ENCODE measurements at places on chromosomes 7 and 10.

DNA sequence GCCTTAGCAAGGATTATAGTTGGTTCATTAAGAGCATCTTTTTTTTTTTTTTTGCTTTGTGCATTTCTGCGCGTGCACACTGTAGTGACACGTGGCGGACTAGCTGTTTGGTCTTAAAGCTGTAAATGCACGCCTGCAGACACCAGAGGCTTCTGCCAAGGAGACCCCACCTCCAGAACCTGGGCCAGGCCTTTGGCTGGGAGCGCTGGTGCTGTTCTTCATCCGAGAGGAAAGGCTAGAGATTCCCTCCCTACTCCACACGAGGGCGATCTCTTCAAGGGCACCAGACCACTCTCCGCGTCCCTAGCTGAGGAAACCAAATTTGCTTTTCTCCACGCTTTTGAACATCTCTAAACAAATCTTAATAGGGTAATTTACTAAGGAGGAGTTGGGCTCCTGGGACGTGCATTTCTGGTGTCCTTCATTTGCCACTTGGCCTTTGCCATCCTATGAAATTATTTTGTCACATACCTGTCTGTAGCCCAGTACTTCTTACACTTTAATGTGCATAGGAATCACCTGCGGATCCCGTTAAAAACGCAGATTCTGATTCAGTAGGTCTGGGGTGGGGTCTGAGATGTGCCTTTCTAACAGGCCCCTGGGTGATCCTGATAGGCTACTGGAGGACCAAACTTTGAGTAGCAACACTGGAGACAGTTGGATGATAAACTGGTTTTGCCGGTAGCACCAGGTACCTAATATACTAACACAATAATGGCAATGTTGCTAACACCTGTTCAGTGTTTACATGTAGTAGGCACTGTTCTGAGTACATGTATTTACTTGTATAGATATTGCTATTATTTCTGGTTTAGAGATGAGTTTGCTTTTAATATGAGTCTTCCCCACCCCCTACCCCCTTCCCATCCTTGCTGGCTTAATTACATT lies 1.3 kb upstream of the SLC26A5 start:
- peak; percentile 26 for DNase-seq

- DNase-seq, result no peak
These were observed 253.3 kb downstream of the TNS3 start for GRCh38 chr7:47328392-47329319.

GRCh38 chr10:76721891-76722505 lies 915.6 kb downstream of the KCNMA1 start:
- peak; percentile 43 for DNase-seq

DNA sequence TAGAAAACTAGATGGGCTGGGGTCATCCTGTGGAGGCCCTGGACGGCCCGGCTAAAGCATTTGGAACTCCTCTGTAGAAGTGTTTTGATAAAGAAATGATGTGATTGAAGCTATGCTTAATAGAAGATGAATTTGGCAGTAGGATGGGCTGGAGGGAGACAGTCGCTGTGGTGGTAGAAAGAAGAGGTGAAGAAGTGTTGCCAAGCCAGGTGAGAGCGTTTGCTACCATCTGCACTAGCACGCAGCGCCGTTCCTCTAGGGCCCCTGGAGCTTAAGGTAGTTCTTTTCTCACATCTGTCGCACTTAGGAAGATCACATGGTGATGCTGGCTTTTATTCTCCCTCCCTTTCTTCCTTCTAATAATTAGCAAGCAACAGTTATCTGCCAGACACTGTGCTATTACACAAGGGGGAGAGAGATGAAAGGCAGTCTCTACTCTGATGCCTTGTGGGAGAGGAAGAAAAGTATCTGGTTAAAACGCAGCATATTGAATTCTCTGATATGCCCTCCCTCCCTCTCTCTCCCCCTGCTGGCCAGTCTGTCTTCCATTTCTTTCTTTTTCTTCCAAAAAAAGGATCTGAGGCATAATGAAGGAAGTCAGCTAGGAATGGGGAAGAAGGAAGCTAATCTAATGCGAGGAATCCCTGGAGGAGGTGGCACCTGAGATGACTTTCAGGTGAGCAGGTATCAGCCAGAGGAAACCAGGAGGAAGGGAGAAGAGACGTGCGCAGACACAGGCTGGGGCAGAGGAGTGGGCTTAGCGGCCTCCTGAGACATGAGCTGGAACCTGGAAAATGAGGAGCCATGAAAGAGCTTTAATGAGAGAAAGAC lies 162.3 kb upstream of the KLF14 start:
- DNase-seq, result no peak

- peak; percentile 51 for DNase-seq
These were observed 174.0 kb downstream of the GFRA1 start for GRCh38 chr10:116099023-116099420.

- peak; percentile 52 for DNase-seq
These were observed 9.7 kb upstream of the TTYH3 start for GRCh38 chr7:2621948-2622640.

DNA sequence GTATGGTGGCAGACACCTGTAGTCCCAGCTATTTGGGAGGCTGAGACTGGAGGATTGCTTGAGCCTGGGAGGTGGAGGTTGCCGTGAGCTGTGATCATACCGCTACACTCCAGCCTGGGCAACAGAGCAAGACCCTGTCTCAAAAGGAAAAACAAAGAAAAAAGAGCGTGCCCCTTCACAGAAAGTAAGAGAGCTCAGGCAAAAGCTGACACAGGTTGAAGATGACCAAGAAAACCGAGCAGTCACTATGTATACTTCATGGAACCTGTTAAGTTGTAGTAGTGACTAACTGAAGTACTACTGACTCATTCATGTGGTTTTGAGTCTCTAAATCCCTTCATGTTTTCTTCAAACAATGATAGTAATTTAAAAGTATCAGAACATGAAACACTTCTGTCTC lies 1.2 kb upstream of the PRRT4 start:
- DNase-seq, result peak; percentile 26
